ENCODE measurements at places on chromosomes 3 and 15. TPM values are rescaled to one million over a fixed set of nuclear protein-coding genes. Genes with fewer than 3 reads are reported as not detected.

GRCh38 chr3:88584451-88584850 is 434.7 kb downstream of the C3orf38 start:
- DNase-seq = no peak

- peak; percentile 80 for DNase-seq
Observed at GRCh38 chr3:54427941-54428871, 305.9 kb downstream of the CACNA2D3 start.

DNA sequence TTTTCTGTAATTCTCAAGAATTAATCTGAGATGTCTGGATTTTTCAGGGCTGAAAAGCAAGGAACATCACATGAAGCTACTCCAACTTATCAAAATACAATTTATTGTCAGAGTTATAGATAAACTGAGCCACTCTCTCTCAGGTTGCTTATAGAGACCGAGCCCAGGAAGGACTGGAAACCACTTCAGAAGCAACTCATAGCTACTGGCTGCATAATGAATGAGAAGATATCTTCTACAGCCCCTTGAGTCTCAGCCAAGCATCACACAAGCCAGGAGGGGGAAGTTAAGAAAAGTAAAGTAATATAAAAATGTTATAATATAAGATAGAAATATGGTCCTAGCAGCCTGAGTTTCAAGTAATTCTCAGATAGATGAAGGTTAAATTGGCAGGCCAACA is 186.0 kb downstream of the TNIK start:
- DNase-seq = no peak

Gene TOMM70
- 48.9 TPM for total RNA-seq

GRCh38 chr3:184183679-184184078 is 2.3 kb upstream of the ABCF3 start:
- no peak for DNase-seq

Gene RLBP1
- not detected for total RNA-seq

- no peak for DNase-seq
Observed at GRCh38 chr15:74352393-74352910, 15.0 kb downstream of the CYP11A1 start.

Gene ZBTB47
- 9.3 TPM for total RNA-seq

GRCh38 chr15:69075440-69075839 is 60.9 kb downstream of the NOX5 start:
- no peak for DNase-seq

- DNase-seq = no peak
Observed at GRCh38 chr15:68572921-68573320, 5.9 kb upstream of the CORO2B start.

GRCh38 chr3:19960696-19961095 is 13.8 kb downstream of the RAB5A start:
- no peak for DNase-seq

- no peak for DNase-seq
Observed at GRCh38 chr3:61114316-61114953, 136.8 kb downstream of the FHIT start.

Gene SOX14
- total RNA-seq = not detected

All from astrocyte (in vitro differentiated cells and primary cell).